IPS DF 6.9 (cell line): ENCODE measurements at places on chromosomes 12 and 14.

DNA sequence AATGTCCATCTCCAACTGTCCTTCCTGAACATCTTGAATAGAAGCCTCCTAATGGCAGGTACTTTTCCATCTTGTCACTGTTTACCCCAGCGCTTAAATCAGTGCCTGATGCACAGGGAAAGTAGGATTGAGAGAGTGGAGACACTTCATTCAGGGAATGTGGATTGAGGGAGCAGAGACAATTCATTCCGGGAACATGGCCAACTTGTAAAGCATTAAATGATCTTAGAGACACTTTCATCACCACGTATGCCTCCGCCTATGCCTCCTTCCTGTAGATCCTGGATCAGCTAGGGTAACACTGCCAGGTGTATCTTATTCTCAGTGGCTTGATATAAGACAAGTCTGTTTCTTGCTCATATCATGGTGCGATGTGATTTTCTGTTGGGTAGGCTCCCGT, 67.6 kb upstream of the CSRP2 start:
- no peak for DNase-seq

DNA sequence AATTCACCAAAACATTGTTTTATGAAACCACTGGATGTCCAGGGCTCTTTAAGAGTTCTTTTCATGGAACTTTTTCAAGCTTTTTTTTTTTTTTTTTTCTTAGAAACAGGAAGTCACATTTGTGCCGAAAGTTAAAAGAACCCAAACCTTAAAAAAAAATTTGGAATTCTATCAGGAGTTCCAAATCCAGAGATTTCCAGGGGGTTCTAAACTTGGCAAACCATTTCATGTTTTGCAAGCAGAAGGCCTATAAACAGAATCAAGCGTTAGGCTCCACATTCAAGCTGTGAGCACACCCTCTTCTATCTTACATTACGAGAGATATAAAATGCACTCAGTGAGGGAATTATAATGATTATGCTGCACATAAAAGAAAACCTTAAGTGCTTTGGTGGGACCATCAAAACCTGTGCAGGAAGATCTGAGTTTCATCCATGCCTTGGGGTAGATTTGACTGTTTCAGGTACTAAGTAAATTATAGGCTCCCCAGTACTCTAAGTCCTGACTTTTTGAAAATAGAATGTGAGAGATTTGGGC, 154.8 kb upstream of the FAR2 start:
- no peak for DNase-seq

GRCh38 chr14:54715239-54715638, 148.3 kb downstream of the SAMD4A start:
- no peak for DNase-seq

DNA sequence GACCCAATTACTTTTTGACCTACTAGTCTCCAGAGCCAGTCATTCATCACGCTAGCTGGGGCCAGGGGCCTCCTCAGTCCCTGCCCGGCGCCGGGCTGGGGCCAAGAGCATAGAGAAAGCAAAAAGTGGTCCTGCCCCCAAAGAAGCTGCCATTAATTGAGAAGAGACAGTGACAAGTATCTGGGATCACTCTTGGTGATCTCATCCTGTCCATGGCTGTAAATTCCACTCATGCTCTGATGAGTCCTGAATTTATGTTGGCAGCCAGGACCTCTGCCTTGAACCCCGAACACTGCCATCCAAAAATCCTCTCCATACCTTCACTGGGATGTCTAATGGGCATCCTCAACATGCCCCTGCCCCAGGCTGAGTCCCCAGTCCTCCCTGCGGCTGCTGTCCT, 34.4 kb upstream of the DLK1 start:
- DNase-seq = no peak

DNA sequence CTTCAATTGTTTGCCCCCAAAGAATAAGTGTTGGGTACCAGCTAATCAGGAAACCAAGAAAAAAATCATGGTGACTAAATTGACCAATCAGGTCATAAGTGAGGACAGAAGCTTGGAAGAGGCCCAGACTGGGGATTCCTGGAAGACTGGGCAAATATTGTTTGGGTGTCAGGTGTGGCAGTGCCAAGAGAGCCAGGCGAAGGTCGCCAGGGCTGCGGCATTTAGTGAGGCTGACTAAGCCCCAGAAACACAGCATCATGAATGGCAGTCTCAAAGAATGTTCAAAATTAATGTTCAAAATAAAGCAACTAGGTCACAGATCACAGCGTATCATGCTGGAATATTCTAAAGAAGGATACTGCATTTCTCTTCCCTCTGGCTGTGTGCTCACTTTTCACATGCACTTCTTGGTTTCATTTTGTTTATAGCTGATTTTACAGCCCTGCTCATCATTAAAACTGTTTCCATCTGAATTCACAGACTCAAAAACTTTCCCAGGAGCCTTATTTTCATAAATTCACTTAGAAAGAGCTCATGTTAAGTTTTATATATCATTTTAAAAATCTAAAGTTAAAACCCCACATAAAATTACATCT, 85.3 kb upstream of the OVCH1 start:
- DNase-seq = no peak

GRCh38 chr12:14886271-14886670, 617 bp upstream of the MGP start:
- DNase-seq = no peak

DNA sequence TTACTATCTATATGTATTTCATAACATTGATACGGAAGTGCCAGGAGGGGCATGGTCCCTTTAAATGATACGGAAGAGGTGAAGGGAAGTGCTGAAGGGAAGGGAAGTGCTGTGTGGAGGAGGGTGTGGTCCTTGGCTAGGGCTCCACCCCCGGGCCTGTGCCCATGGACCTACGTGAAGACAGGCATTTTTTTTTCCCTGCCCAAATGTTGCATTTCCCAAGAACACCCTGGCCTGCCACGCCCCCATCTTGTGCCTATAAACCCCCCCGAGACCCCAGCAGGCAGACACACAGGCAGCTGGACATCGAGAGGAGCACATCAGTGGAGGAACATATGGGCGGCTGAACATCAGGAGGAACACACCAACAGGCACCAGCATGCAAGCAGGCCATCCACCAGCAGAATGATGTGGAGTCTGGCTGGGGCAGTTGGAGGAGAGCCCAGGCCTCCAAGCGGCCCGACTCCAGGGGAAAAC, 134.1 kb downstream of the SLC41A2 start:
- no peak for DNase-seq

DNA sequence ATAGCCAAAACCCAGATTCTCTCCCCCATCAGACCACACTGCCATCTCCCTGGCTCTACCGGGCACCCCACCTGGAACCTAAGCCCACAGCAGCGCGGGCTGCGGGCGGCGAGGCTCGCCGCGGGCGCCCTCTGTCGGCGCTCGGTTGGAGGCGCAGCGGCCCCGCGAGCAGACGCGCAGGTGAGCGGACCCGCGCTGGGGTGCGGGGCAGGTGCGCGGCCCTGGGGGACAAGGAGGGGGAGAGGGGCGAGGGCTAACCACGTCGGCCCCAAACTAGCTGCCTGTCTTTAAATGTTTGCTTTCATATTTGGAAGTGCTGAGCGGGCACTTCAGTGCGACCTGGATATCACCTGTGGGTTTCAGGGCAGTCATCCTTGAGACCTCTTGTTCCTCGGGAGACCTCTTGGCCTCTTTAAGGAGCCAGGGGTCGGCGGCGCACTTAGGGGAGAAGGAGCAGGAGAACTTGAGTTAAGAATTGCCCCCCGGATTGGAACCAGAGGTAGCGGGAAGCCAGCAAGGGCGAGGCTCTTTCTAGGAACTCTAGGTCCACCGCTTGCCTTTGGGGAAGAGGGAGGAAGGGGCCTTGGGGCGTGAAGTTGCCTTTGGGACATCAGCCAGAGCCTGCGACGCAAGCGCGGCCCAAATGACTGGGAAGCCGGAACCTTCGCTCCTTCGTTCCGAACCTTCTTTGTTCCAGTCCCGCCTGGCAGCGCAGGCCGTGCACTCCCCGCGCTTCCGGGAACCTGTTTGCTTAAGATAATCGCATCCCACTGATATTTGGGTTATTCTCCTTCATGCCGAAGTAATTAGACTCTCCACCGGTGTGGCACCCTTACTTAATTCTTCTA, 78.7 kb downstream of the NEDD1 start:
- DNase-seq = peak; percentile 29

GRCh38 chr12:47964106-47964728, 821 bp downstream of the TMEM106C start:
- no peak for DNase-seq

DNA sequence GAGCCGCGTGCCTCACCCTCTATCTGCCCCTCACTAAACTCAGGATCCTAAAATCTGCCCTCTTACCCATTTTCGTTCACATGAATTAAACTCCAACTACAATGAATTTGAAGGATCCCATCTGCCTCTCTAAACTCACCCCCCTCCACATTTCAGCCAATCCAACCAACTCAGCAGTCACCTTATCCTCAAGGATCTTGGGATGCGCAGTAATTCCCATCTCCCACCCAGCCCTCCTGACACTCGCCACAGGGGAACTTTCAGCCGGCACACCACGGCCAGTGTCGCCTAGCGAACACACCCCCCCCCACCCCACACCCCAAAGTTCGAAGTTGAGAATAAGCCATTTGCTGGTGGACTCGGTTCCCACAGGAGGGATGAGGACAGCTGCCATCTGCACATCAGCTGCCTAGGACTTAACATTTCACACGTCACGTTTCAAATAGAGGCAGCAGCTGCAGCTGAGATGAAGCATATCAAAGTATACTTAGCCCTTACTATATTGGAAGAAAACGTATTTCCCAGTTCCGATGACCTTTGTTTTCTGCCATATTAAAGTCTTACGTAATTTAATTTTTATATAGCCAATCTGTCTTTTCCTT, 8.7 kb upstream of the SELPLG start:
- no peak for DNase-seq

- no peak for DNase-seq
These were observed 83.0 kb downstream of the PPFIBP1 start for GRCh38 chr12:27606986-27607385.

DNA sequence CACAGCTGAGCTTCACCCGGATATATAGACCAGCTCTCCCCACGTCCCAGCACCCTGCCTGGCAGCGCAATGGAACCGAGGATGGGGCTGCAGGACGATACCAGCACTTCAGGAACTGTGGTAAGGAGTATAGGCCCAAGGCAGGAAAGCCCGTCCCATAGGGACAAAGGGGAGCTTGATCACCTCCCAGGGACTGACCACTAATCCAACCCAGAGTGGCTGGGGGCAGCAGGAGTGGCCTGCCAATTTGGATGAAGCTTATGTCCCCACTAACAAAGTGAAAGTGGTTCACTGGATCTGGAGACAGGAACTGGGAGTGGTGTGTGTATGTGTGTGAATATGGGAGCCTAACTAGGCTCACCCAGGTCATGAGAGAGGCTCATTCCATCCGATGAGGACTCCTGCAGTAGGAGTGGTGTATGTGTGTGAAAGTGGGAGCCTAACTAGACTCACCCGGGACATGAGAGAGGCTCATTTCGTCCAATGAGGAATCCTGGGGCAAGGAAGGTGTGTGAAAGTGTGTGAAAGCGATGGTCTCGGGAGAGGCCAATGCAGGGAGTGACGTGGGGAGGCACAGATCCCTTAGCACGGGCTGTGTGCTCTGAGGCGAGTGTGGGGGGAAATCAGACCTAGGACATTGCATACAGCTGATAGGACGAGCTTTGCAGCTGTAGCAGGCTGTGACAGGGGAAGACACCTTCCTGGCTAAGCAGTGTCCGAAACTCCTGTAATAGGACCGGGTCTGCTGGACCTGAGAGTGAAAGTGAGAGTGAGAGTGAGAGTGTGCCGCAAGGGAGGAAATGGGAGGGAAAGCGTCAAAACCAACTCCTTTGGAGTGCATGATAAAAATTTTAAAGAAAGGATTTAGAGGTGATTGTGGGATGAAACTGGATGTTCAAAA, 25.7 kb downstream of the KLRK1 start:
- no peak for DNase-seq

DNA sequence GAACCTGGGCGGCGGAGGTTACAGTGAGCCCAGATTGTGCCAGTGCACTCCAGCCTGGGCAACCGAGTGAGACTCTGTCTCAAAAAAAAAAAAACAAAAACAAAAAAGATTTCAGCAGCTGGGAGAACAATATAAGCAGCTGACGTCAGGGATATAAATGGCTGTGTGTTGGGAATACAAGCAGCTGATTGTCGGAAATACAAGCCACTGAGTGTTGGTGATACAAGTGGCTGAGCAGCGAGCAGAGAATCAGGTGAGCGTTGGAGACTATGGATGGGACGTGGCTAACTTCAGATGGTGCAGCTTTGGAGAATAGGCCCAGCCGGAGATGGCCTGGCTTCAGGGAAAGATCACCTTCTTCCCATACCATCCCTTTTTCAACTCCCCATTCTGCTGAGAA, 32.0 kb downstream of the PSEN1 start:
- DNase-seq = no peak

- DNase-seq = no peak
These were observed 98.1 kb downstream of the GALC start for GRCh38 chr14:87894920-87895319.

DNA sequence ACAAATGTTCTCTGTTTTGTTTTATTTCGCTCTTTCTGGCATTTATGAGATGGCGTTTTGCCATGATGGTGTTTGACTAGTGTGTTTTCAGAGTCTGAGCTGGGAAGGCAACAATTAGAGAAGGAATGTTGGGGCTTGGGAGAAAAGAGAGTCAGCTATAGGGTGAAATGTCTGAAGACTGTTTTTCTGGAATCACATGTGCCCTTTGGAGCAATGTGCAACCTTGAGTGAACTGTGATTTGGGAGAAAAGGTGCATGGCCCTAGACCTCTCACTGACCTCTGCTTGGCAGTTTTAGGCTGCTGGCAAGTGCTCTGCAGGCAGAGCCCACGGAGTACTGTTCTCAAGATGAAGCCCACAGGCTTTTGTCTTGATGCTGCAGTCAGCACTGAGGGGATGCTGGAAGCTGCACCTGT, 379.9 kb upstream of the PDE3A start:
- DNase-seq = no peak

DNA sequence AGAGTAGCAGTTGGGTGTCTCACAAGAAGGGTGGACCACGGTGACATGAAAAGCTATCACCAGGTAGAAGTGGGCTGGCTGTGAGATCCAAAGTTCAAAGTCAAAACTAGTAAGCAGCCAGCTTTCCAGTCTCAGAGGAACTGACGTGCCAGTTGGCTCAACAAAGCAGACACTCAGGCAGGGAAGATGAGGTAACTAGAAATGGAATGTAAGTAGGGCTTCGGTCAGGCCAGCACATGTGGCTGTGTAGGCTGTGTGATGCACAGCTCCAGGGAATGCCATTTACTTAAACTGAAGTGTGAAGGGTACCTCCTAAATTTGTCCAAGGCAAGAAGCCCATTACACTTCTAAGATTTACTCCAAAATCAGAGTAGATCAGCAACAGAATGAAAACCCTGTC, 43.6 kb downstream of the PTPRR start:
- no peak for DNase-seq

GRCh38 chr12:65696227-65696626, 128.1 kb upstream of the HMGA2 start:
- DNase-seq = no peak

GRCh38 chr14:100409651-100410050, 86.5 kb downstream of the SLC25A47 start:
- no peak for DNase-seq
